ENCODE measurements at places on chromosomes 12 and 14.

DNA sequence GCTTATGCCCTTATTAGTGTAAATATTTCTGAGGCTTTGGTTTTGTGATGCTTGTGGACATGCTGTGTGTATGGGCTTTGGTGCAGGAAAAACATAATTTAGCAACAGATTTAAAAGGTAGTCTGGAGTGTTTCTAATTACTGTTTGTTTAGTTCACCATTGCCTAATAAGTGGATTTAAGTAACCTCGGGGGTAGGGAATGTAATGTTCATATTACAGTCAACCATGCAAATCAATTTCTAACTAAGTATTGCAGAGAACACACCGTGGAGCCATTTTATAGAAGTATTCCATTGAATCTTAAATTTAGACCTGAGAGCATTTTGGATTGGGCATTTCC lies 53.5 kb downstream of the ANO6 start:
- DNase-seq = no peak

DNA sequence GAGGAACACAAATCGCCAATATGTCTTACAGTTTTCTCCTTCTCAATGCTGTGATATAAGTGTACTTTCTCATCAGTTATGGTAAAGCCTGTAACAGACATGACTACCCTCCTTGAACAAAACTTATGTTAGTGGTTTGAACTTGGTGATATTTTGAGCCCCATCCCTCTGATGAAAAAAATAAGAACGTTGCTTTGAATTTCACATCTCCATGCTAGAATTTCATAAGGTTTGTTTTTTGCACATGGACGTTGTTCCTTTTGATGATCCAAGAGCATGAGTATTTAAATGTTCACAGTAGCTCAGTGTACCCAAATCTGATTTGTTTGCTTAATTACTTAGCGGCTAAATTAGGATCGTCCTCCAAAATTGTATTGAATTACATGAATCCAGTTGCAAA lies at the start of gene SLC15A5:
Gene SLC15A5, minus strand, starts transcription at position 101 of the 400 bp plus-strand sequence. Its CDS starts 0 bp downstream, at position 101.
- DNase-seq = no peak

- DNase-seq = no peak
Observed at GRCh38 chr14:101916816-101917412, 47.5 kb upstream of the DYNC1H1 start.

GRCh38 chr14:27012641-27013040 lies 414.8 kb upstream of the NOVA1 start:
- no peak for DNase-seq

DNA sequence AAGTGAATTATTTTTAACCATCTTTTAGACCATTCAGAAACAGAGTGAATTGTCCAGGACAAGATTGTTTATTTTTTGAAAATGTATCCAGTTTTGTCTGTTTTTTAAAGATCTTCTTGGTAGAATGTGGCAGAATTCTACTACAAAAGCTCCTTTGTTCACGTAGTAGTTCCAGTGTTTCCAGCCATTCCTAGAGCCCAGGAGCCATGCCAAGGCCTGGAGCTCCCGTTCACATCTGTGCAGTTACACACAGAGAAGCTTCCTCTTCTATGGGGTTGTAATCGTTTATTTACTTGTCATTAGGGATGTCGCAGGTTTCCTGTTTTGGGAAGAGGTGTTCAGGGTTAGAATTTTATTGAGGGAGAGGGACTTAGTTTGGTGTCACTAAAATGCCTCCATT lies 409.8 kb downstream of the NPAS3 start:
- DNase-seq = no peak

DNA sequence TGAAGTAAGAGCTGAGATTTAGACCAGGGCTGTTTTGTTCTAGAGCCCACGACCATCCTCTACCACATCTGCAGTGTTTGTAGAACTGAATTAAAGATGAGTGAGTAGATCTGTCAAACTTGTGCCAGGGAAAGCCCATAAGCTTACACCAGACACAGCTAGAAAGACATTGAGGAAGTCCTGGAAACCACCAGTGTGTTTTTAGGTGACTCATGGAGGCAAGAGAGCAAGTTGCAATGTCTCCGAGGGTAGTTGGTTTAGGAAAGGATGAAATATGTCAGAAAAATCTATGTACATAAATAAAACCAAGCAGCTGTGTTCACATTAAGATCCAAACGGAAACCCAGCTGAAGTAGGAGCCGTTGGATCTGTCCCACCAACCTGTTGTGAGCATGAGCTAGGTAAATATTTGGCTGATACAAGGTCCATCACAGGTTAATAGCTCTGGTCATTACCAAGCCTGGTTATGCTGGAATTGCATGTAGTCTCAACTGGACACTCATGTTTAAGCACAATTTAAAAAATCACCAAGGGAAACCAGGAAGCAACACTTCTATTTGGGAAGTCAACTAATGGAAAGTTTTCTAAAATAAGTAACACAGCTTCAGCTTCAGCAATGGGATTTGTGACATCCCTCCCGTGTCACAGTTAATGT lies 49.9 kb upstream of the PLEKHG3 start:
- DNase-seq = no peak

- no peak for DNase-seq
Observed at GRCh38 chr12:67449591-67450052, 180.5 kb downstream of the CAND1 start.
